ENCODE measurements at places on chromosomes 6 and 20.

DNA sequence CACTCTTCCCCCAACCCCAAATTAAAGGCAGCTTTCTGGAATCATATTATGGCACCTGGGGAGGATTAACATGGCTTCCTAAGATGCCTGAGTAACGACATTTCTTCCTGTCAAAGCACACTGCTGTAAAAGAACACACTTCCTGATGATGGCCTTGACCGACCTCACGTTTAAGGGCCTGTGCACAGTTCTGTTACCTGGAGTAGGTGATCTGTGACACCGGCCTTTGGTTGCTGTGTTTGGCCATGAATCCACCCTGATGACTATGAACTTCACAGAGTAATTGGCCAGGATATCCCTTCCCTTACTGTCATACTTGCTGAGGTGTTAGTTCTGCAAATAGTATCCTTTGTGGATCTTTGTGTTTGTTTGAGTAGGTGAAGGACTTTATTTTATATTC lies 45.8 kb downstream of the PLCB4 start:
- DNase-seq: no peak

DNA sequence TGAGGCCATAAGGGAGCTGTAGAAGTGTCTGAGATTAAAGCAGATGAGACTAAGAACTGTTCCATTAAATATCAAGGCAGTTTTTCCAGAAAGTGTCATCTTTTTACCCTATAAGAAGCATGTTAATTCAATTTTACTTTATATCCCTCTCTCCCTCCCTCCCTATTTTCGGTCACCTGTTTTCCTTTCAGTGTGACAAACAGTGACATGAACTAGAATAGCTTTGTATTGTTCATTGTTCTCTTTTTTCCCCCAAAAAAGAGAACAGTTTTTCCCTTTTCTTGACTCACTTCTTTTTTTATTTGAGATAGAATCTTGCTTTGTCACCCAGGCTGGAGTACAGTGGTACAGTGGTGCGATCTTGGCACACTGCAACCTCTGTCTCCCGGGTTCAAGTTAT lies 269.3 kb downstream of the ZFAND3 start:
- no peak for DNase-seq

DNA sequence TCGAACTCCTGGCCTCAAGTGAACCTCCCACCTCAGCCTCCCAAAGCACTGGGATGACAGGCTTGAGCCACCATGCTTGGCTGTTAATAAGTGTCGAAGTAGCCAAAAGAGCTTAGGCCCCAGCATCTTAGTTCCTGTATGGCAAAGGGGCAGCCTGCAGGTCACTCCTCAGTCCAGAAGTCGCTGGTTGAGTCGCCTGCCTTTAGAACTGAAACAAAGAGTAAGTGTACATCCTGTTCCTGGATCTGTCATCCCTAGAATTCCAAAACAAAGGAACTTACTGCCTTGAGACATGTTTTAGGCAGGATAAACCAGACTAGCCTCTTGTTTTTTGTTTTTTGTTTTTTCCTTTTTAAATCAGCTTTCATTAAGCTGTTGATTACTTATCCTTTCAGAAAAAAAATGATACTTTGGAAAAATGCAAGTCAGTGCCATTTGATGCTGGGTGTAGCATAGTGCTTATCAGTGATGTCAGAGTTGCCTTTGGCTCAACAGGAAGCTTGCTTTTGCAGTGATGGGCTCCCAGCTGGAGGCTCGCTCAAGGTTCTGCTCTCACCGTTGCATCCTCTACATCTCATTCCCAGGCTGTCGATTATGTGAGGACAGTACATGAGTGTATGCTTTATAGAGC lies 9.0 kb downstream of the ACTR5 start:
- no peak for DNase-seq

GRCh38 chr6:122589115-122589514 lies 21.1 kb upstream of the PKIB start:
- DNase-seq: no peak

DNA sequence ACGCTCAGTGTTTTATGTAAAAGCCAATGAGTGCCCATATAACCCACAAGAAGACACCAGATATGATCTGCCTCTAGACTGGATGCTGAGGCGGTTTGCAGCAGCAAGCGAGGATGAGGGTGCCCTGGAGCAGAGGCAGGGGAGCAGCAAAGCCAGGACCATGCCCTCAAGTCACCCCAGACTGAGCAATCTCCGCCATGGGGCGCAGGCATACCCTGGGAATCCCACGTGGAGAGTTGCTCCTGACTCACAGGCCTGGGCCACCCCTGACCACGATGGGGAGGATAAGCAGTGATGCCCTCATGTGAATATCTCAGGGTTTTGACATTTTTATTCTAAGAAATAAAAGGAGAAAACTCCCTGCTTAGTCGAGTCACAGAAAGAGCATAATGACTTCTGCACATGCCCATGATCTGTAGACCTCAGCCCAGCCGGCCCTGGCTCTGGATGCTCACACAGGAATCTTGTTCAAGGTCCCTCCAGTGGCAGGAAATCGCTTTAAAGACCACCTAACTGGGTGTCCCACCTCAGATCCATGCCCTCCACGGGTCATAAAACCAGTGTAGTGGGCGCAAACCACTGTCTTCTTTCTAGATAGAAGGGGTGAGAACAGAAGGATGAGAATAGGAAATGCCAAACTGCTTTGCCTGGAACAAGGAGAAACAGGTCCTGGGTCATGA lies 138.3 kb upstream of the SNX9 start:
- DNase-seq: no peak

GRCh38 chr6:139680819-139681218 lies 306.4 kb upstream of the CITED2 start:
- DNase-seq: no peak

DNA sequence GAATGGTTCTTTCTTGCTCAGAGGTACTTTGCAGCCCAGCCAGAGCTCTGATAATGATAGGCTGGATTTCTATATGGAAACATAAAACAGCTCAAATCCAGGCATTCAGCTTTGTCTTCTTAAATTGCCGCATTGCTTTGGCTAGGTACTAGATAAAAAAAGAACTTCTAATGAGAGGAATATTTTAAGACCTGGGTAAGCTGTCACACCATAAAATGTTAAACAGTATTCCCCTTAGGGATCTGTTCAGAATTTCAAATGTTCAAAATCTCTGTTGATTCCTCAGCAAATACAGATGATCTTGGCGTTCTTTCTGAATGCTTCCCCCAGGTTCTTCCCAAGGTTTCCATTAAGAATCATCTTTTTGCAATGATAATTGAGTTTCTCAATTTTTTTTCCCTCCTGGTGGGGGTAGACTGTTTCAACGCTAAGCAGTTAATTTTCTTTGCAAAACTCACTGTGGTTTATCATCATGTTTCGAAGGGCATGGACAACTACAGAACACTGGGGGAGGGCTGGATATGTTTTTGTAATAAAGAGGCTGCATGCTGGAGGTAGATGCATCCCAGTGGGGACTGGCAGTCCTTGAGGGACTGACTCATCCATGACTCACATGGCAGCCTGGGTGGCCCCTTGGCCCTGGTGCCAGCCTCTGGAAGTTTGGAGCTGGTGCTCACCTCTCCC lies 31.0 kb downstream of the TIAM2 start:
- DNase-seq: peak; percentile 3

DNA sequence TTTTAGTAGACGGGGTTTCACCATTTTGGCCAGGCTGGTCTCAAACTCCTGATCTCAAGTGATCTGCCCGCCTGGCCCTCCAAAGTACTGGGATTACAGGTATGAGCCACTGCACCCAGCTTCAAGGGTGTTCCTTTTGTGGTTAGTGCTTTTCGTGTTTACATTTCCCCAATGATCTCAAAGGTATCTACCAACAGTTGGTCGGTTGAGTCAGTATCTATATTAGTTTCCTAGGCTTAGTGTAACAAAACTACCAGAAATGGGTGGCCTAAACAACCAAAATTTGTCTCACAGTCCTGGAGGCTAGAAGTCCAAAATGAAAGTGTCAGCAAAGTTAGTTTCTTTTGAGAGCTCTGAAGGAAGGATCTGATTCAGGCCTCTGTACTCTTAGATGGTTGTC lies 30.1 kb downstream of the CASP8AP2 start:
- no peak for DNase-seq

GRCh38 chr6:87763901-87764300 lies 61.9 kb upstream of the AKIRIN2 start:
- DNase-seq: no peak

DNA sequence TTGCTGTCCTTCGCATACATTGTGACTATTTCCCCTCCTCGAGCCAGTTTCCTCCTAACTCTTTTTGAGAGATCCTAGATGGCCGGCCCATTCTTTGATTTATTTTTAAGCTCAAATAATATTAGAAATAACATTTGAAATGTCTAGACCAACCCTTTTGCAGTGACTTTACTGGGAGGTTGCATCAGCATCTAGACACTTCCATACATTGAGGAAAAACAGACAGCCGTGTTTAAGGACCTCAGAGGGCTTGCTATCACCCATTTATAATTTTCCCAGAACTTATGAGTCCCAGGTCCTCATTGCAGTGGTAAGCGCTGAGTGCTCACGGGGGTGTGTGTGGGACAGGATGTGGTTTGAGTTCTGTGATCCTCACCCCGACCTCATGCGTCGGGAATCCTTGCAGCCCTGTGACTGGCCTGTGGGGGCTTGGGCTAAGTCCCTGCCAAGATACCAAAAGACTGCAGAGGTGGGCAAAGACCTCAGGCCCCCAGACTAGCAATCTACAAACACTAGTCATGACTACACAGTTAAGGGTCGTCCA lies at the start of gene GPX5:
Gene GPX5 (plus strand): TSS at position 386 of the 544 bp plus-strand sequence. CDS start 133 bp downstream, at position 519.
- no peak for DNase-seq

- no peak for DNase-seq
These were observed 31.9 kb downstream of the HIVEP2 start for GRCh38 chr6:142913036-142913510.

DNA sequence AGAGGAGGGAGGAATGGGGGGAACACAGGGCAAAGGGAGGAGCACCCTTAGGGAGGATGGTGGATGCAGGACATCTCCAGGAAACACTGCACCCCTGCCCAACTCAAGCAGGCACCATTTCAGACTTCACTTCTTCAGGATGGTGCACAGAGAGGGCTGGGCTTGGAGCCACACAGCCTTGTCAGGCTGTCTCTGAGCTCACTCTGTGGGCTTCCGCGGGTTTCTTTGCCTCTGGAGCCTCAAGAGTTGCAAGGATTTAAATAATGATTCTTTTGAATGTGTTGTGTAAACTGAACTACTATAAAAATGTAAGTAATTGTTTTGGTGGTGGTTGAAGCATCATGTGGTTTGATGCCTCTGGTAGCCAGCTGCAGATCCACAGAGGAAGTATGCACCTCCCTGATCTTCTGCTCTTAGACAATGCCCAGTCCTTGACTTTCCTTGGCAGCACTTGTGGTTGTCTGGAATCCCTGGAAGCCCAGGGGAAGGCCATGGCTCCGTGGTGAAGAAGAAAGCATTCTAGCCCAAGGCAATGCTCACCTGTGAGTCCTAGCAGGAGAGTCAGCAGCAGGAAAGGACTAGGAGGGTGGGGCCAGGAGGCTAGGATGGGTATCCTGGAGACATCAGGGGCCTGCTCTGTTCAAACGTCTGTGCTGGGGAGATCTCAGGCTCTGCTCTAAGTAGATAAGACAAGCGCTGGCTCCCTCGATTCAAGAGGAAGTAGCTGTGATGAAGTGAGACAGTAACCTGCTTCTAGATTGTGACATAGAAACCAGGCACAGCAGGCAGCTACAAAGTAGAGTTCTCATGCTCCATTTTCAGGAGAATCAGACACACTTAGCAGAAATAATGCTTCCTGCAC lies 50.2 kb upstream of the SIRPG start:
- peak; percentile 11 for DNase-seq

- no peak for DNase-seq
These were observed 93.4 kb upstream of the NHSL1 start for GRCh38 chr6:138592749-138593123.

DNA sequence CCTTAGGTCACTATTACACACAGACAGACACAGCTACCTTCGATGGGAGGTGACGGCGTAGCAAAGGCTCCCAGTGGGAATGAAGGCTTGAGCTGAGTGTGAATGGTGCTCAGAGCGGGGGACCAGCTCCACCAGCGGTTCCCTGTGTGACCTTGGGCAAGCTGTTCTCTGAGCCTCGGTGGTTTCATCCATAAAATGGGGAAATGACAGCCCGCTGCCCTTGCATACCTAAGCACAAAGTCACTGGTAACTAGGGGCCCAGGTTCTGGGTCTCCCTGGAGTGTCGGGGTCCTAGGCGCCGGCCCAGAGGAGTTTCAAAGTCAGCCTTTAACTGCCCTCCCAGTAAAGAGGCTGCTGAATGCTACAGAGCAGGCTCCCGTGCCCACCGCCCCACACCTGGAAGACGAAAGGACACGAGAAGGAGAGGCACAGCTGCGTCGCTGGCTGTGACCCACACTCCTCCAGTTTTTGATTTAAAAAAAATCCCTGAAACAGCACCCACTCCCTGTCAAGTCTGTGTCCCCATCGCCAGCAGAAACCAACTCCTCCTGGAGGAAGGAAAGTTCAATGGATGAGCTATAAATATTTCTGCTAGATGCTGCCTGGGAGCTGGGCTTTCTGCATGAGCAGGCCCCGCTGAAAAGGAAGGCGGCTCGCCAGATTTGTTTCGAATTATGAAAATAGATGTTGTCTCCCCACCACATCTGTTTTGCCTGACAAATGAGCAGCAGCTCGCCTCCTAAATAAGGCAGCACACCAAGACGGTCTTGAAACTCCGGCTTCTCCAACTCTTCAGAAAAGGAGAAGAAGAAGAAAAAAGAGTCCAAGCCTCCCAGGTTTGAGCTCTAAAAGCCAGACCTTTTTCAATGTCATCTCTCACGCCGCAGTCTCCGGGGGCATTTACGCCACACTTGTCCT lies 27.4 kb downstream of the PMEPA1 start:
- DNase-seq: no peak

DNA sequence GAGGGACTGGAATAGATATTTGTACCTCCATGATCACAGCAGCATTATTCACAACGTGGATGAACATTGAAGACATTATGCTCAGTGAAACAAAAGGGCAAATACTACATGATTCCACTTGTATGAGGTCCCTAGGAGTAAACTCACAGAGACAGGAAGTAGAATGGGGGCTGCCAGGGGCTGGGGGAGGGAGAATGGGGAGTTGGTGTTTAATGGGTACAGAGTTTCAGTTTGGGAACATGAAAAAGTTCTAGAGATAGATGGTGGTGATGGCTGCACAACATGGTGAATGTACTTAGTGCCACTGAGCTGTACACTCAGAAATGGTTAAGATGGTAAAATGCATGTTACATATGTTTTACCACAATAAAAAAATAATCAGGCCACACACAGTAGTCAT lies 164.3 kb upstream of the RREB1 start:
- no peak for DNase-seq

- peak; percentile 68 for DNase-seq
These were observed 17.4 kb upstream of the TBC1D22B start for GRCh38 chr6:37239950-37240713.

GRCh38 chr20:10632721-10633509 lies 40.9 kb downstream of the JAG1 start:
- DNase-seq: no peak
